ENCODE measurements at places on chromosomes 1 and 21.

GRCh38 chr1:155297384-155297783 lies 3.9 kb downstream of the PKLR start:
- DNase-seq = no peak

DNA sequence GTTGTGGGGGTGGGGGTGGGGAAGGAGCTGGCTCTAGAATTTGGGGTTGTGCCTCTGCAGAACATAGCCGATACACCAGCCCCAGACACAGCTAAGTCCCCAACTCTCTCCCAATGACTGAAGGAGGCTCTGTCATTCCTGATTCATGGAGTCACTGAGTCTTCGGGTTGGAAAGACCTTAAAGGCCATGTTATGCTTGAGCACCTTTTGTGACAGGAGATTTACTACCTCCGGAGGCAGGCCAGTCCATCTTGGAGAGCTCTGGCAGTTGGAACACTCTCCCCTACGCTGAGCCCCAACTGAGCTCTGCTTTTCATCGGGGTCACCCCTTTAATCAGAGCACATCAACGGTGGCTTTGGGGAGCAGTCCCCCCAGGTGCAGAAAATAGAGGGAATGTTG lies 284.4 kb upstream of the GJB5 start:
- no peak for DNase-seq

- no peak for DNase-seq
These were observed 143.3 kb downstream of the DENND1B start for GRCh38 chr1:197632005-197632404.

GRCh38 chr1:109641078-109641740 lies 14.7 kb upstream of the GSTM4 start:
- DNase-seq = no peak

DNA sequence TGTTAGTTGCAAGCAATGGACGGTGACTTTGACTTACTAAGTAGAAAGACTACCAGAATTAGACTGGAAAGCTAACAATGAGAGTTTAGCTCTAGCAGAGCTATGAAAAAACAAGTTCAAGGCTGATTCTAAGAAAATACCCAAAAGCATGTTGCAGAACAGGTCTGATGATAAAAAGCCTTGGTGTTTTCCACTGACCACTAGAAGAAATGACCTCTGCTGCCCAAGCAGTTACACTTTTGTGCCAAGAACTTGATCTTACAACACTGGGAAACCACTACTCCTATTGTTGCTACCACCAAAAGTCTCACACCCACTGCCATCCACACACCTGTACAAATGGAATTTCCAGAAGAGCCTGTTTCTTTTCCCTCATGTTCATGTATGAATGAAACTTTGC lies 21.4 kb upstream of the NEK7 start:
- DNase-seq = no peak

GRCh38 chr1:228286505-228287417 lies 78.9 kb downstream of the OBSCN start:
- no peak for DNase-seq

GRCh38 chr1:7705048-7705907 lies 65.8 kb upstream of the VAMP3 start:
- DNase-seq = no peak

DNA sequence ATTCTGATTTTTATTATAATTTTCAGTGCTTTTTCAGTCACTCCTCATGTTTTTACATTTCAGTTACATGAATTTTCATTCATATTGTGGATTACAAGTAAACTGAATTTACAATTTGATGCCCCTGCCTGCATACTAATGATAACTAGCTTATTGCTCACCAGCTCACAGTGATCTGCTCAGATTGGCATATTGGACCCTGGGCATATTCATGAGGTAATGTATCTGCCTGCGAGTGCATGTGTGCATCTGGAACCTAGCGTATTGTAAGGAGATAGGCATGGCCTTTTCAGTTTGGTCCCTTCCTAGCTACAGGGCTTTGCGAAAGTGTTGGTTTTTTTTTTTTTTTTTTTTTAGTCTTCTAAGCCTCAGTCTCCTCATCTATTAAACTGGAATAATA lies 213.7 kb downstream of the SDCCAG8 start:
- no peak for DNase-seq

GRCh38 chr1:209601809-209602657 lies 18.5 kb downstream of the CAMK1G start:
- no peak for DNase-seq

GRCh38 chr1:240188139-240188538 lies 96.5 kb downstream of the FMN2 start:
- no peak for DNase-seq

GRCh38 chr1:221159608-221160007 lies 280.4 kb downstream of the HLX start:
- DNase-seq = no peak

- no peak for DNase-seq
These were observed 150.3 kb upstream of the SPAG17 start for GRCh38 chr1:118335331-118335732.
